ENCODE measurements at places on chromosomes 12 and 14. TPM values are rescaled to one million over a fixed set of nuclear protein-coding genes. Genes with fewer than 3 reads are reported as not detected.

Gene MANSC4
- total RNA-seq: not detected

Gene KRT3
- not detected for total RNA-seq

Gene KRT74
- not detected for total RNA-seq

Gene GSC
- not detected for total RNA-seq

Gene LIN7A
- not detected for total RNA-seq

Gene IL31
- not detected for total RNA-seq

Gene SOAT2
- total RNA-seq: not detected

Gene CD9
- total RNA-seq: 13.8 TPM

Gene PLA2G1B
- total RNA-seq: not detected

Gene DIO2
- not detected for total RNA-seq

Gene ZNF84
- 48.4 TPM for total RNA-seq

Gene RAD9B
- 1.7 TPM for total RNA-seq

Gene PLEK2
- total RNA-seq: not detected

Gene PMCH
- total RNA-seq: not detected

Gene GPR68
- 0.53 TPM for total RNA-seq

Gene NRDE2
- total RNA-seq: 37.7 TPM

Gene NTN4
- not detected for total RNA-seq

Gene BMP4
- total RNA-seq: not detected

Gene KRT79
- total RNA-seq: not detected

Gene RNFT2
- 18.2 TPM for total RNA-seq

Gene FAM222A
- 4.6 TPM for total RNA-seq

Gene LRP1-AS
- not detected for total RNA-seq

Gene ANKRD33
- not detected for total RNA-seq

Gene SCNN1A
- total RNA-seq: 0.20 TPM

Gene MARCHF9
- total RNA-seq: 83.1 TPM

Gene SAMD15
- 1.00 TPM for total RNA-seq

Gene IRAK3
- total RNA-seq: 3.9 TPM

Gene RBP5
- 0.63 TPM for total RNA-seq

Gene SLC6A12
- not detected for total RNA-seq

Gene CELA1
- not detected for total RNA-seq

Gene TMEM179
- total RNA-seq: not detected

Gene TMEM229B
- 4.2 TPM for total RNA-seq

Data from B cell (primary cell).